ENCODE measurements at places on chromosomes 13 and 19.

DNA sequence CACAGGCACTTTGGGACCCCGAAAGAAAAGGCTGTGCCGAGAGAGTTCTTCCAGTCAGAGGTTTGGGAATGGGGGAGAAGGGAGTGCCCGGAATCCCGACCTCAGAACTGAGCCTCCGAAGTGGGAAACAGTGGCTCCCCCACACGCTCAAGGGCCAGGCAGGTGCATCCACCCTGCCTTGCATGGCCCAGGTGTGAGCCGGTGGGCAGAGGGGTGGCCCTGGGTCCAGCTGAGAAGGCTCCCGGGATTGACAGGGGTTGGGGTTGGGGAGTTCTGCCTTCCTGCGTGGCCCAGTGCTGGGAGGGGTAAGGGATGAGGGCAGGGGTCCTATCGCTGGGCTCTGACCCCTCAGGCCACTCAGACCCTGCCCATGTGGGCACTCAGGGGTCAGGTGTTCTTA is 163.5 kb upstream of the TUBA3C start:
- DNase-seq = no peak

GRCh38 chr13:111610081-111610480 is 289.6 kb downstream of the TEX29 start:
- no peak for DNase-seq

DNA sequence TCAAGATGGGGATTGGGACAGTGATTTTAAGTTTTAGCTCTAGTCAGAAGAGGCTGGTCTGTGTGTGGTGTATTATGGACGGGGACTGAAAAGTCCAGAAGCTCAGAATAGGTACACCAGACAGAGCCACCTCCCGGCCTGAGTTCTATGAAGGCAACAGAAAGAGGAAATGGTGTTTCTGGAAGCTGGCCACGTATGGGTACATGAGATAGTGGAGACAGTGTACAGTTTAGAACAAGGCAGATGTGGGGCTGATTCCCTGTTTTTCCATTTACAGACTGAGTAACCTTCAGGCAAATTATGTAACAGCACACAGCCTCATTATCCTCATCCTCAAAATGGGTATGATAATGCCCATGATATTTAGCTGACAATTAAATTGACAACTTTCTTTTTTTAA is 1.3 kb downstream of the ZNF175 start:
- no peak for DNase-seq

GRCh38 chr13:47237571-47237970 is 340.7 kb upstream of the HTR2A start:
- no peak for DNase-seq

- no peak for DNase-seq
These were observed 326.1 kb upstream of the SLITRK1 start for GRCh38 chr13:84208246-84208910.

GRCh38 chr13:111005808-111006505 is 91.1 kb upstream of the ANKRD10 start:
- DNase-seq = no peak

DNA sequence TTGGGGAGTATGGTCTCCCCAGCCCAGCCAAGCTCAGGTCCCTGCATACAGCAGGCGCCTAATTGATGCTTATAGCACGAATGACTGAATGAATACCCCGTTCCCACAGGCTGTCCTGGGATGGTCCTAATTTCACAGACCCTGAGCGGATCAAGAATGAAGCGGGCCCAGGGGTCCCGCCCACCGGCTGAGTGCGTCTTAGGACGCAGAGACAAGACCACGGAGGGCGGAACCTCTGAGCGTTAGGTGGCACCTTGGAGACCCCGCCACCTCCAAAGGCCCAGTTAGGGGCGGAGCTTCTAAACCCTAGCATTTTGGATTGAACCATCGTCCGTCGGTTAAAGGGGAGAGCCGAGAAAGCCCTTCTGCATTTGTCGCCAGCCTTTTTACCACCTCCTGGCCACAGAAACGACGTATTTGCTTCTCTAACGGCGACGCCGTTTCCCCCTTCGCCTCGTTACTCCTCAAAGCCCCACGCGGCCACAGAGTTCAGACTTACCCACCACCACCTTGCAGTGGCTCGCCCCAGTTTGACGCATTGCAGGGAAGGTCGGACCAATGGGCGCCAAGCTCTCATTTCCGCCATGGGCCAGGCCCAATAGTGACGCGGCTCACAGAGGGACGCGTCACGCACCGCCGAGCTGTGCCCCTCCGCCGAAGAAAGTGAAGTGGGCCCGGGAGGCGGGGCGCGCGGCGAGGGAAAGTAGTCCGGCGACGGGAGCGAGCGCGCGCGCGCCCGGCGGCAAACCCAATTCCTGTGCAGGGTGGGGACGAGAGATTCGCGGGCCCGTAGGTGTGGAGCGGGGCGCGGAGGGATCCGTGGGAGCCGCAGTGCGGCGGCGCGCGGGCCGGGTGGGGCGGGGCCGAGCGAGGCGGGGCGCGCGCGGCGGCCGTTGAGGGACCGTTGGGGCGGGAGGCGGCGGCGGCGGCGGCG is 479 bp upstream of the CALM3 start:
- DNase-seq = peak; percentile 97

DNA sequence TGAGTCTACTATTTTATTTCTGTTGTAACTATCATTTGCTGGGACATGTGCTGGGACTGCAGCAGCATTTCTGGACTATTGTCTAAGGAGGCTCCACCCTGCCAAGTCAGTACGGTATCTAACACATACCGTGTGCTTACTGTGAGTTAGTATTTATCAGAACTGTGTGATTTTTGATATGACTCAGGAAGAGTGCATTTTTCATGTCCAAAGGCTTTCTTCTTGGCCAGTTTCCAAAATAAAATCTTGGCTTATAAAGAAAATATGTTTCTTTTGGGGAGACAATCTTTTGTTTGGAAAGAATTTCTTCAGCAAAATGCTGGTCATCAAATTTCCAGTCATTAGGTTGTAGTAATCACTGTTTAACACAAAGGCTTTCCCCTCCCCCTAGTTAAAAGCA is 11.6 kb downstream of the PARP4 start:
- DNase-seq = no peak

Data from stimulated activated CD4-positive, alpha-beta T cell treated with anti-CD3 and anti-CD28 coated beads, Interleukin-12 subunit alpha, Interleukin-12 subunit beta, amount 100 ng/mL, for 48 hours (primary cell).